ENCODE measurements at places on chromosomes 3 and 15.

DNA sequence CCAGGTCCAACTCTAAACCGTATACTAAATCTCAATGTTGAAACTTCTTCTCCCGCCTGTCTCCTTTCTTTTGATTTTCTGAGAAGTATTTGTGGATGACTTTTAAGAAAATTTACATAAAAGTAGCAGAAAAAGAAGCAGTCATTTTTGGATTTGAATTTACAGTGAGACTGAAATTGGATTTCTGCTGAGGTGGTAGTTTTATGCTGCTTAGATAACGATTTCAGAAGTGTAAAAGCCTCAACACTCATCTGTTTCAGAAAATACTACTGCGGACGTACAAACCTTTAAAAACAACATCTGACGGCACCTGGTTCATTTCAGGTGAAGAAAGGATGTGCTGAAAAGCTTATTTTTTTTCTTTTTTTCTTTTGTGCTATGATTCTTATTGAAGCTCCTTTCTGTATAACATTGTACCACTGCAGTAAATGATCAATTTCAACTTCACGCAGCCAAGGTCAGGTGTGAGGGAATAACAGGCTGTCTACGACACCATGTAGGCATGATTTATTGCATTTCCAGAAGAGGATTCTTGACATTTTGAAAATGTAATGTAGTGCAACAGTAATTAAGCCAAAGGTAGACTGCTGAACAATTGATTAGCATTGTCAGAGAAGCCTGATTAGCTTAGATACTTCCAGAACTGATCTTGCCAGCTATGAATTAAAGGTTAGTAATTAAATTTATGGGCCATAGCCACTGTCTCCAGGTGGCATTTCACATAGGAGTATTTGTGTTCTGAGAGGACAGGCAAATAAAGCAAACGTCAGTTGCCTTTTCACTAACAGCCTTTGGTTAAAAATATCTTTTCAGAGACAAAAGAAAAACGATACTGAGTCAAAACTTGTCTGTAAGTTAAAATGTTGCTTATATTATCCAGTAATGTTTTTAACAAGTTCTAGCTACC lies 134.6 kb upstream of the KBTBD8 start:
- no peak for DNase-seq

GRCh38 chr3:161508852-161509477 lies 12.4 kb downstream of the OTOL1 start:
- no peak for DNase-seq

DNA sequence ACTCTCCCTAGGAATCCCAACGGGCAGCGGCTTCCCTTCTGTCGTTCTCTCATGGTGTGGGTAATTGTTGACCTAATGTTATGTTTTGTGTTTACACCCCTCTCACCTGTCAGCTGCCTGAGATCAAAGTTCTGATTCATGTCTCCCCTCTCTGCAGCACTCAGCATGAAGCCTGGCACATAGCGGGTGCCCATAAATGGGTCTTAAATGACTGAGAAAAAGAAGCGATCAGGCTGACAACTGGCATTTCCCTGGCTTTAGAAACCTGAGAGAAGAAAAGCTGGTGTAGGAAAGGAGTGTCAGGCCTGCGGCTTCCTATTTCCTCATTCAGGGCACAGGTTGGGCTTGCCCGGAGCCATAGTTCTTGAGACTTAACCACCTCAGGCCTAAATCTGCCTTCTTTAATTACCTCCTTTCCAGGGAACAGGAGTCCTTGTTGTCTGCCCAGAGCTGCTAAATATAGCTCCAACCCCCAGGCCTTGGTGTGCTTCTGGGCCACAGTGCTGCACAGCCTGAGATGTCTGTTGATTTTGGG lies 31.8 kb downstream of the LPP start:
- DNase-seq, result no peak

DNA sequence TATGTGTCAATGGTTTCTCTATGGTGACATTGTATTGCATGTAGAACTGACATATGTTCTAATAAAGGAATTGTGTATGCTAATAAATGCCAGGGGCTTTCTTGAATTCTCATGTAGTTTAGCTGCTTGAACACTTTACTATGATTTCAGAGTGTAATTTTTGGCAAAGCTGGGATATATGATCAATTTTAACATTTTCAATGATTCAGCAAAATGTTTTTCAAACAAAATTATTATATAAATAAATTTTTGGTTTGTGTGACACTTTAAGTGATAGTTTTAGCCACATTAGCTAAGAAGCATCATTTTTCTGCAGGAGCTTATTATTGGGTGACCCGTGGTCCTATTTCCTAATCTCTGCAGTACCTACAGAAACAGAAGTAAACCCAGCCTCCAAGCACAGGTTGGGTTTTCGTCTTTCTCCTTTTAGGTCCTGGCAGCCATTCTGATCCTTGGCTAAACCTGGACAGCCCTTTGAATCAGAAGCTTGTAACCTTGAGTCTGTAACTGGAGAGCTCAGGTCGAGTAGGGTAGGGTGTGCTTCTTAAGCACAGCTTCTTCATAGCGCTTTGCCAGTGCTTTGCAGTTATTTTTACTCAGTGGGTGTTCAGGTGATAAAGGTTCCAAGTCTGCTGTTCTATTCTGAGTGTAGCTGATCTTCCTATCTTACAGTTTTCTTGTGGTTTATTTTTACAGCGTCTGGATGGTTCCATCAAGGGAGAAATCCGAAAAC lies 74.2 kb downstream of the CHD2 start:
- no peak for DNase-seq

DNA sequence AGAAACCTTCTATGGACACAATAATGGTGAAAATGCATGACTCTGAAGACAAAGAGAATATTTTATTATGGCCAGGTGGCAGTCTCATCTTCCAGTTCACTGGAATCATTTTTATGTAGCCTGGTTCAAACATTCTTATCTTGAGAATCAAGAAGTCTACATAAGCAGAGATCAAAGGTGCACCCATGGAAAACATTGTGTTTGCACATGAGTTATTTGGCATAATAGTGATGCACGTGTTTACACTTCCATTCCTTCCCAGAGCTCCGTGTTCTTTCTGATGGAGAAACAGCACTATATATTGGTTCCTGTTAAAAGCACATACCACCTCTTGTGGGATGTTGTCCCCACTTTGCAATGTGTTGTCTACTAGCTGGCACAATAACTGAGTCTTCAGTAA lies 572.2 kb downstream of the GRM7 start:
- DNase-seq, result no peak

- no peak for DNase-seq
Observed at GRCh38 chr15:51718219-51718618, 19.2 kb downstream of the LYSMD2 start.

DNA sequence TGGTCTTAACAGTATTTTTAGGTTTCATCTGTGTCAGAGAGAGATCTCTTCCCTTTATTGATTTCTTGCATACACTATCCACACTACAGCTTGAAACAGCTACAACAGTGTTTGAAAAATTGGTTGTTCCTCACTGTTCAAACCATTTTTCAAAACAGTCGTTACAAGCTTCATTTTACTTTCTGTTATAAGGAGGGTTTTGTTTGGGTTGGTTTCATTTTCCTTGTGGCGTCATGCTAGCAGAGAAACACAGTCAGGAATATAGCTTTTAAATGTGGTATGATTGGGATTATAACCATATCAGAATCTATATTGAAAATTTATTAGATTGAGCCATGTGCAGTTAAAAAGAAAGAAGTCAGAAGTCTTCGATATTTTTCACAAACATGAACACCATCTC lies 400.6 kb downstream of the ZBTB20 start:
- no peak for DNase-seq

DNA sequence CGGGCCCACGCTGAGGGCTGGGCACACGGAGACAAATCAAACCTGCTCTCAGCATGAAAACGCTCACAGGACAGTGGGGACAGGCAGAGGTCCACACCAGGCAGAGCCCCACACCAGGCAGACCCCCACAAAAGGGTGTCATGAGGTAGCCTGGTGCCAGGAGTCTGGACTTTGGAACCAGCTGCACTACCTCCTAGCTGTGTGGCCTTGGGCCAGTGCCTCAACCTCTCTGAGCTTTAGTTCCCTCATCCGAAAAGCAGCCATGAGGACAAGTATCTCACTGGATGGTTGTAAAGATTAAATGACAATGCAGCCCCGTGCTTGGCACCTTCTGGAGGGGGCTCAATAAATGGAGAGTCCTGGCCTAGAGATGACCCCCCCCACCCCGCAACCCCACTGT lies 16.5 kb upstream of the CRABP1 start:
- DNase-seq, result no peak

DNA sequence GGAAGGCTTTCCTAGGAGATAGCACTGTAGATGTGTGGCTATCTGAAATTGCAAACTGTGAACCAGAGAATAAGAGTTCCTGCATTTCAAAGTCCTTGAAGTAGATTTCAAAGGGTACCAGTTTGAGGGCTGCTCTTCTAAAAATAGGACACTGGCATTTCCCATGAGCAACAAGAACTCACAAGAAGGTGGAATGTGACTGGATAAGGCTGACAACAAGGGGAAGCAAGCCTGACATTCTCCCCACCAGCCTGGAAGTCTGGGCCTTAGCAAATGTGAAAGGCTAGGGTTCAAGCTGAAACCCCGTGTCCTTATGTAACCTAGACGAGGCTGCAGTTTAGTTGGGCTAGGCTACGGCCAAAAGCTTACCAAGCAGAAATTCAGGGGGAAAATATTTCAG lies 18.7 kb upstream of the TJP1 start:
- no peak for DNase-seq

- DNase-seq, result no peak
Observed at GRCh38 chr3:126442856-126443242, 32.8 kb downstream of the ZXDC start.
